ENCODE measurements at places on chromosomes 11 and 22.

GRCh38 chr22:49146511-49146910 is 681.2 kb downstream of the BRD1 start:
- no peak for DNase-seq

- no peak for DNase-seq
Measured at GRCh38 chr11:77747381-77747969, 73.0 kb downstream of the RSF1 start.

GRCh38 chr22:27028093-27028492 is 370.7 kb downstream of the MIAT start:
- DNase-seq: no peak

GRCh38 chr11:30041171-30041570 is 24.3 kb upstream of the KCNA4 start:
- no peak for DNase-seq

DNA sequence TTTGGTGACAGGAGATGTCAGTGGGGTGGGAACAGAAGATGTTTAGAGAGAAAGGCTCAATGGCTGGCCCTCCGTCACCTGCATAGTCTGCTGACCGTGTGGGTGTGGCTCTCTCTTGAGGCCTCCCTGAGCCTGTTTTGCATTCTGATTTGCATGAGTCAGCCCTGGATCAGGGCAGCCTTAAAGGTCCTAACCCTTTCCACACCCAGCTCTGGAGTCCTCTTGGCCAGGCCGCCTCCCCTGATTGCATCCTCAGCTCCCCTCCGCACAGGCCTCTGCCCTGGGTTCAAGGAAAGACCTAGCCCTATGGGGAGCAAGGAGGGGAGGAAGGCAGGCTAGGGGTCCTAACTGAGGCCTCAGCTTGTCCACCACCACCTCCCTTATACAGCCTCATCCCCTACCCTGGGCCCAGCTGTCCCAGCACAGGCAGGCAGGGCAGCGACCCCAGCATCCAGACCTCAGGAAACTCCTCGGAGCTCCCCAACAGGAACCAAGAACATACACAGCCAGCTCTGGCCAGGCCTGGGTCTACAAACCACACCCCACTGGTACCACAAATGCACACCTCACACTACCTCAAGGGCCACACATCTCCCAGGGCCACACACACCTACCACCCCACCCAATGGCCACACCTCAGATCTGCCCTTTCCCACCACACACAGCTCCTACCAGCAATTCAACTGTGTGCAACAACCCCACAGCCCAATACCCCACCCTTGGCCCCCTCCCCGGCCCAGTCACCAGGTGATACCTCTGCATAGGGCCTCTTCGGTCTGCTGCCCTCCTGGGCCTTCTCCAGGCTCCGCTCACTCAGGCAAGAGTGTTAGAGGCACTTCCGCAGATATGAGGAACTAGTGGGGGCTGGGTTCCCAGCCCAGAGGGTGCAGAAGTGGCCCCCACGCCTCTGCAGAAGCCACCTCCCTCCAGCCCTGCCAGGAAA is 13.7 kb downstream of the ARAP1 start:
- DNase-seq: no peak

- DNase-seq: peak; percentile 42
Measured at GRCh38 chr22:36156515-36157419, 3.8 kb downstream of the APOL3 start.

GRCh38 chr11:61357233-61357893 is 4.3 kb downstream of the CYB561A3 start:
- DNase-seq: no peak

- no peak for DNase-seq
Measured at GRCh38 chr11:46987183-46987582, 50.6 kb downstream of the CSTPP1 start.

GRCh38 chr11:75450826-75451821 is 18.1 kb upstream of the KLHL35 start:
- DNase-seq: no peak

GRCh38 chr22:46763051-46763705 is 728 bp downstream of the TBC1D22A start:
- no peak for DNase-seq

DNA sequence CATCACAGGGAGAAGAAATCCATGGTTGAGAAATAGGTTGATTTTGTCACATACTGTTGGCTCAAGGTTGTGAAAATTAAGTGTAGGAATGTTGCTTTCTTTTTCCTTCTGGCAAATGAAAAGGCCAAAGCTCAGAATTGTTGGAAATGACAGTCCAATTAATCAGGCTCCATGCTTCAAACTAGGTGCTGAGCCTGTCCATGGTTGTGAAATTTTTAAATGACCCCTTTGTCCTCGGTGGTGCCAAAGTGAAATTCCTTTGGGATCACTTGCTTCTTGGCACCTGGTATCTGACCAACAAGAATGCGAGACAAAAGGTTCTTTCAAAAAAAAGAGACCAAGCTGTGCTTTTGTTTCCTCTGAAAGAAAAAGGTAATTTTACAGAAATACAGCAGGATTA is 451.9 kb downstream of the ETS1 start:
- no peak for DNase-seq

DNA sequence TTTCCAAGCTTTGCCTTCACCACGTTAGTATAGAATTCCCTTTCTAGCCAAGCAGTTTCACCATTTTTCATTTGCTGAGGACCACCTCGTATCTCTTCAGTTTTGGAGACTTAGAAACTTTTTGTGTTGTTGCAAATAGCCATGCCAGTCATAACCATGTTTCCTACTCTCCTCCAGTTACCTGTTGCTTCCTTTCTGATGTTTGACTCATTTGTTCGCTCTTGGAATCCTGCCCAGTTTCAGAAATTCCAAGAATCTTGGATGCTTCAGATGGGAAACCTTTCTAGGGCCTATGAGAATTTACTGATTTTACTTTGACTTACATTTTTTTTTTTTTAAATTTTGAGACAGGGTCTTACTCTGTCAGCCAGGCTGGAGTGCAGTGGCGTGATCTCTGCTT is 65.4 kb downstream of the PPP6R3 start:
- DNase-seq: no peak

DNA sequence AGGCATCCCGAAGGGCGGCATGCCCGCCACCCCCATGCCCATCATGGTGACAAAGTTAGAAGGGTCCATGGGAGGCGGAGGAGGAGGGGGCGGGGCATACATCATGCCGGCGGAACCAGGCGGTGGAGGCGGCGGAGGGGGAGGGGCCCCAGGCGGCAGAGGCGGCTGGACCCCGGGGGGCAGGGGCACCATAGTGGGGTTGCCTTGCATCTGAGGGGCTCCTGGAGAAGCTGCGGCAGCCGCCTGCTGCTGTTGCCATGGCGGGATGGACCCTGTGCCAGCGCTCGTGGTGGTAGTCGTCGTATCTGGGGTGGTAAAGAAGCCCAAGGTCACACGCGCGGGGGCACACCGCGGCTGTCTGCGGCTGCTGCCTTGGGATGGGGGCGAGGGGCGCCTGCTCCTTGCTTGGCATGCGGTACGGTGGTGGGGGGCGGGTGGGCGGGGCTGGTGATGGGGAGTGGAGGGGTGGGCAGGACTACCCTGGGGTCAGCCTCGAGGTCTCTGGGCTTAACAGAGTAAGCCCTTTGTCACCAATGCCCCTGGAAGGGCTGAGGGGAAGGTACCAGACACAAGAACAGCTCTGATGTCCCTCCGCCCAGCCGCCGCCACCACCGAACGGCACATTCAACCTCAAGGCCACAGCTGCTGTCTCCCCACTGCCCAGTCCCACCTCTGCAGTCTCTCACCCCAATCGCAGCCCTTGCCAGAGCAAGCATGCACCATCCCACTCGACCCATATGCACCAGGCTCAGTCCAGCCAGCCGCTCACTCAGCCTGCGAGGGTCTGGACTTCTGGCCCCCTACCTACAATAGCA is 6.3 kb upstream of the PYGM start:
- no peak for DNase-seq

DNA sequence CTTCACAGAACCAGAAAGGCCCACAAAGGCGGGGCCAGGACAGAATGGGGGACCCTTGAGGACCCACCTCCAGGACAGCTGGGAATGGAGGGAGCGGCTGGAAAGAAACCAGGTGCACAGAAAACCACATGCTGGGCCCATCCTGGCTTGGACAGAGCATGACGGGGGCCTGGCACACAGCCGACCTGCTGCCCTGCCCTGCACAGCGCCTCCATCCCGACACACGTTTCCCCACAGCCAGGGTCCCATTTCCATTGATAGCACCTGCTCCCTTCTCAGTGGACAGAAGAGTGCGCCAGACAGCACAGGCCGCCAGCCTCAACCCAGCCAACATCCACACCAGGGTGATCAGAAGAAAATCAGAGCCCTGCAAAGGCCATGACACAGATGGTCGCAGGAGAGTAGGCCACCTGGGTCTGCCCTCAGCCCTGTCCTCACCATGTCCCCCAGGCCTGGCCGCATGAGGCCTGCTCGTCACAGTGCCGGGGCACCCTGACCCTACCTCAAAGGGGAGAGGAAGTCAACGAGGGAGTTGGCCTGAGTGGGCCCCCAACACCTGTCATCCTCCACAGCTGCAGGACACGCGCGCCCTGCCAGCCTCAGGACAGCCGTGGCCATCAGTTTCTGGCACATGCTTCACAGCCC is 28.1 kb downstream of the BRD1 start:
- no peak for DNase-seq

DNA sequence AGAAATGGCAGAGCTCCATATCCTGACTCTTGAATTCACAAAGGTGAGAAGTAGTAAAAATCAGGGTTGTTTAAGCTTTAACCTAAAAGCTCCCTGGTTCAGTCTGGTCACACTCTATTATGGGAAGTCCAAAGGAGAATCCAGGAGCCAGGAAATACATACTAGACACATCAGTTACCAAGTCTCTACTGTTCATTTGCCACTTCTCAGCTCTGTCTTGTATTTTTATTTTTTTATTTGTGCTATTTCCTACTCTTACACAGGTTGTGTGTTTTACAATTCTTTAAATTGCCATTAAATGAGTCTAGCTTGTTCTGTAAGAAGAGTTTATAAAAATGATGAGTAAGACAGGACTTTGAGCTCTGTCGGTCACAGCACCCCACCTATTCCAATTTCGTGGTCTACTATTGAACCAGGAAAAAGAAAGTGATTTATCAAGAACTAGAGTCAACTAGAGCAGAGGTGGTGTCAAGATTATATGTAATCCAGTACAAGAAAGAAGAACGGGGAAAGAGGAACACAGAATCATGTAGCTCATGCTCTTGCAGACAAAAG is 9.7 kb downstream of the MS4A12 start:
- DNase-seq: no peak

GRCh38 chr11:4430051-4430450 is 19.0 kb upstream of the OR52K2 start:
- no peak for DNase-seq

Measured in stimulated activated CD8-positive, alpha-beta memory T cell treated with anti-CD3 and anti-CD28 coated beads, Interleukin-4, amount 100 ng/mL, for 1 hour (primary cell).